ENCODE measurements at places on chromosomes 5 and 9.

DNA sequence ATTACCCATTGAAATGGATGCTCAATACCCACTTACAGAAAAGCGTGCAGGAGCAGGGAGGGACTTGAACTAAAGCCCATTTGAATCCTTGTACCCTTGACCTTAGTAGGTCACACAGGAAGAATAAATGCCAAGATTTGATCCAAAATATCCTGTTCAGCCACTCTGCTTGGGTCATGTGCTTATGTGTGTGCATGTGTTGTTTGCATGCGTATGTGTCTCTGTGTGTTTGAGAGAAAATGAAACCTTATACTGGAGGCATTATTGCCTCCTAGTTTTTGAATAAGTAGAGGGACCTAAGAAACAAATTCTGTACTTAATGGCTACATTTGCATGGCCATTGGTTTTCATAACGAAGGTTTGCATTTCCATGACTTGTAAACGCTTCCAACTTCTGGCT lies 63.4 kb upstream of the TRIM32 start:
- DNase-seq, result no peak

DNA sequence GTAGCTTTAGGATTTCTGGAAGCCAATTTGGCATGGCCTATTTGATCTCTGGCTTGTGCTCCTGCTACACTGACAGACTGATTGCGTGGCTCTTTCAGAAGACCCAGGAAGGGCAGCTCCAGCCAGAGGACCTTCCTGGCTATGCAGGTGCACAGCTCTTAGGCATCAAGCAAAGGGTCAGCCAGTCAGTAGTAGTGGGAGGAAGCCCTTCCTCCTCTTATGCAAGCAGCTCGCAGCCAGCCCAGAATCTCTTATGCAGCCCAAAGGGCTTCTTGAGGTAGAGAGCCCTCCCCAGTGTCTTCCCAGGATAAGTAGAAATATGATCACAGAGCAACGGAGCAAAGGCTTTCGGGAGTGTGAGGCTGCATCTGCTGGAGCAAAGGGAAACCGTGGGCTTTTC lies 43.2 kb downstream of the SLC36A1 start:
- no peak for DNase-seq

- no peak for DNase-seq
Observed at GRCh38 chr5:57724836-57725235, 242.2 kb upstream of the ACTBL2 start.

GRCh38 chr9:131402073-131402472 lies 8.2 kb downstream of the PRRC2B start:
- peak; percentile 76 for DNase-seq

- peak; percentile 45 for DNase-seq
Observed at GRCh38 chr9:131237931-131238401, 38.3 kb downstream of the FAM78A start.

DNA sequence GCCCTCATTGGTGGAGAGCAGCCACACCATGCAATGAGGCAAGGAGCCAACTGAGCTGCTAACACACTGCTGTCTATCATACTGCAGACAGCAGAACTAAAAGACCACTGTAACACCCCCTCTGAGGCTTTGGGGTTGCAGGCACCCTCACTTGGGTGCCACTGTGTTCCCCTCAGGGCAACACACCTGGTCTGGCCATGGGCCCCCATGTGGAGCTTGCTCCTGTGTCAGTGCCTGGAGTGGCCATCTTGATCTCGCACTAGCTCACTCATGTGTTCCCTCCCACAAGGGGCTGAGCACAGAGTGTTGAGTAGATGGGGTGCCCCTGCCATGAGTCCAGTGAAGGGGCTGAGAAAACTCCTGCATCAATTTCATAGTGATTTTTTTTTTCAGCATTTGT lies 532.4 kb upstream of the FTMT start:
- DNase-seq, result no peak

GRCh38 chr5:56749842-56750241 lies 65.5 kb upstream of the MAP3K1 start:
- DNase-seq, result no peak

DNA sequence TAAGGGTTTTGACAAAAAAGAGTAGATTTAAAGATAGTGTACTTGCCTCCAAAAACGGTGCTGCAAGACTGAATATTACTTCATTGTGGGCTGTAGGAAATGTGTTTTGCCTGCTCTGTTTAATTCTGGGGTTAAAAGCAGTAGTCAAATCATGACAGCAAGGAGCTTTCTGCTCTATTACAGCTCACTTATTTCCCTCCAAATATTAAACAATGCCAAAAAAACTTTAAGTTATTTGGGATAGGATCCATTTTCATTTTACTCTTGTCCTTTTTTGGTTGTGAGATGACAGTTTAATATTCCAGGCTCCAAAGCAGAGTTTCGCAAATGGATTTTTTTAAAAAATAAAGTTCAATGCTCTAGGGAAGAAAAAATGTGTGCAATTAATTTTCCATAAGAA lies 340.4 kb upstream of the RGMB start:
- DNase-seq, result no peak

DNA sequence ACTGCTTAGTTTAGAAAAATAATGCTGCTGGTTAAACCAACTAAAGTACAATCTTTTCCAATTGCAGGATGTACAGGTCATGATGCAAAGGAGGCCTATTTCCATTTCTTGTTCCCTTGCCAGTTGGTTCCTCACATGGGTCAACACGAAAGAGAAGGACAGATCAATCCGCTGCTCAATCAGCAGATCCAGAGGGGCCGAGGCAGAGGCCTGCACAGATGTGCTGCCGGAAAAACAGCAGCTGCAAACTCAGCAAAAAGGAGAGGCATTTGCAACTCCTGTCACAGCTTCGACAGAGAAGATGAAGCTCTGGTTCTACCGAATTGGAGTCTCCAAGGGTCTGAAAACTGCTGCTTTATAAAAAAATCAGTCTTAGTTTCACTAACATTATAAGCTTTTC lies 69.8 kb downstream of the NIPSNAP3B start:
- no peak for DNase-seq

DNA sequence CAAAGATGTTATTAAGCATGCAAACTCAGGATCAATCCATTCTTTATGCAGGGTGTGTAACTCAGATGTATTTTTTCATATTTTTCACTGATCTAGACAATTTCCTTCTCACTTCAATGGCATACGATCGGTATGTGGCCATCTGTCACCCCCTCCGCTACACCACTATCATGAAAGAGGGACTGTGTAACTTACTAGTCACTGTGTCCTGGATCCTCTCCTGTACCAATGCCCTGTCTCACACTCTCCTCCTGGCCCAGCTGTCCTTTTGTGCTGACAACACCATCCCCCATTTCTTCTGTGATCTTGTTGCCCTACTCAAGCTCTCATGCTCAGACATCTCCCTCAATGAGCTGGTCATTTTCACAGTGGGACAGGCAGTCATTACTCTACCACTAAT lies 435 bp downstream of the OR1J4 start:
- no peak for DNase-seq

DNA sequence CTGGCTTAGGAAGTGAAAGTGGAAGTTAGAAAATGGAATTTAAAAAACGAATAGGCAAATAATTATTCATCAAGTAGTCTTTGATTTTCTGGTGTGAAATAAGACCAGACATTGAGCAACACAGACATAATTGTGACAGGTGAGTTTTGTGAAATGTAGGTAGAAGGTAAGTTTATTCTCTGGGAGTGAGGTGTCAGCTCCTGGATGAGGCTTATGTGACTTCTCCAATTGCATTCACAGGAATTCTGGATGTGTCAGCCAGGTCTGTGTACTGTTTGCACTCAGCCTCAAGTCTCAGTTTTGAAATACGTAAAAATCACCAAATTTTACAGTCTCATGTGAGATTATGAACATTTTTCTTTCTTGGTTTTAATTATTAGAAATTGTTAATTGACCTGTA lies 537.6 kb downstream of the CETN3 start:
- DNase-seq, result no peak

DNA sequence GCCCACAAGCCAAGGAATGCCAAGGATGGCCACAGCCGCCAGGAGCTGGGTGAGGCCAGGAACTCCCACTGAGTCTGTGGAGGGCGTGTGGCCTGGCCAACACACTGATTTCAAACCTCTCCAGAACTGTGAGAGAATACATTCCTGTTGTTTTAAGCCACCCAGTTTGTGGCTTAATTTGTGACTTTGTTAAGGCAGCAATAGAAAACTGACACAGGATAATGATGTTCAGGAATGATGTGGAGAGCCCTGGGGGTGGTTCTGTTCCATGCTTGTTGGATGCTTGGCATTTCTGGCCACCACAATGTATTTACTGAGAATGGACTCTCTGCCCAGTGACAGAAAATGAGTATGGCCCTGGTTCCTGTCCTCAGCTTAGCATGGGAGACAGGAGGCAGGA lies 82.8 kb downstream of the DAP start:
- DNase-seq, result no peak

DNA sequence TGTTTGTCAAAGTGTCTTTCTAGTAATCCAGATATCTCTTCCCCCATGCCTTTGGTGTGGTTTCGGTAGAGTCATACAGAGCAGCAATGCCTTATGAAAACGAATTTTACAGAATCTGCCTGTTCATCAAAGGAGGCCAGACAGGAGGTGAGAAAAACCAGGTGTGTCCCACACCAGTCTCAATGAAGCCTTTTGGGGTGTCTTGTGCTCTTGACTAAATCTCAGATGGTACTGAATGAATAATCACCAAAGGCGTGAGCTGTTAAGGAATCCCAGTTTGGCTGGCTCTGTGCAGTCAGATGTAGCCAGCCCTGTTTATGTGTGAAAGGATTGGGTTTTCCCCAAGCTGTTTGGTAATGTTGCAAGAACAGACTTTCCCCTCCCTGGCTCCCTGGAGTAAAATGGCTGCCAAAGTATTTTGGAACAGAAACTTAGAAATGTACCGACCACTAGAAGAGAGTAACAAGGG lies 70.8 kb upstream of the CDKN2B start:
- DNase-seq, result no peak

DNA sequence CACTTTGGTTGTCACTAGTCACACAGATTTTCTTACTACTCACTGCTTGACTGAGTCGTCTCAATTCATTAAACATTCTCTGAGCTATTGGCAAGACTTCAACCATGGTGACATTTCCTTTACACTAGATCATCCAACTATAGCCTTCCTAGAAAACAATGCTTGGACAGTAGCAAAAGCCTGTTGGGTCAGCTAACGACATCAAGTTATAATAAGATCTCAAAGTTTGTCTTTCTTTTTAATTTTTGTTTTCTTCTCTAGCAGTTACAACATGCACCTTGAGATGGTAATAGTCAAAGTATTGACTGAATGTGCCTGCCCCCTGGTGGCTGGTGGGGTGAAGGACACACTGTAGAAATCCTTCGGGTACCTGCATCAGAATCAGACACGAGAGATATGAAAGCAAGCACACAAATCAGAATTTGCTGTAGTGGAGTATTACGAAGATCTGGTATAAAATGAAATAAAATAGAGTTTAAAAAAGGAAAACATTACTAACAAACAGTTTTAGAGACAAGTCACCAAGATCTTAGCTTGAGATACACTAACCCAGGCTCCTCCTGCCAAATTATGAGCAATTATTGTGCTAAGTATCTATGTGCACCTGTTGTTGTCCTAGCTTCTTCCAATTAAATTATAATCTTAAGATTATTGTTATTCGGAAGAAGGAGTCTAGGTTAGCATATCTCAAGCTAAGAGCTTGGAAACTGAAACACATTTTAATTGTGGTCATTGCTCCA lies 81.2 kb downstream of the ARL15 start:
- peak; percentile 60 for DNase-seq

GRCh38 chr5:178454821-178455479 lies 135.2 kb downstream of the COL23A1 start:
- DNase-seq, result no peak

DNA sequence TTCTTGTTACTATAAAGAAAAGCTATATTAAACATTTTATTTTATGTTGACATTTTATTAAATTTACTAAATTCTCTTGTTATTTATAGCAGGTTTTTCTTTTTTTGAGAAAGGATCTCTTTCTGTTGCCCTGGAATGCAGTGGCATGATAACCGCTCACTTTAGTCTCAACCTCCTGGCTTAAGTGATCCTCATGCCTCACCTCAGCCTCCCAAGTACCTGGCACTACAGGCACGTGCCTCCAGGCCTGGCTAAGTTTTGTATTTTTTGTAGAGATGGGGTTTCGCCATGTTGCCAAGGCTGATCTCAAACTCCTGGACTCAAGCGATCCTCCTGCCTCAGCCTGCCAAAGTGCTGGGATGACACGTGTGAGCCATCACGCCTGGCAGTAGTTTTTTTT lies 280.2 kb upstream of the C9orf72 start:
- DNase-seq, result no peak

DNA sequence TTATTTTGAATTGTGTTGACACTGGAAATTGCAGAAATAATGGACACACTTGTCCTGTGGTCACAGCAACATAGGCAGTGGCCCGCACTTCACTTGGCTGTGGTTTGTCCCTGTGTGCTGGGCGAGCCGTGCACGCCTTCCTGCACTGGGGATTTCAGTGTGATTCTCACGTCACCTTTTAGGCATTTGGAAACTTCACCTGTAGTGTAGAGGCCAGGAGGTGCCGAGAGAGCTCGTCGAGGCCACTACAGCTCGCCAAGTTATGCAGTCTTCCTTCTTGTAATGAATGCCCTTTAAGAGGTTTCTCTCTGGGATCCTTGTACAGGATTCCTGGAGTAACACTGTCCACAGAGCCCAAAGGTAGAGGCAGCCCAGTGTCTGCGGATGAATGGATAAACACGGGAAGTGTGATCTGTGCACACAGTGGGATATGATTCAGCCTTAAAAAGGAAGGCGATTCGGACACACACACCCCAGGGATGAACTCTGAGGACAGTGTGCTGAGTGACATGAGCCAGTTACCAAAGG lies 14.7 kb downstream of the TRAF2 start:
- no peak for DNase-seq

DNA sequence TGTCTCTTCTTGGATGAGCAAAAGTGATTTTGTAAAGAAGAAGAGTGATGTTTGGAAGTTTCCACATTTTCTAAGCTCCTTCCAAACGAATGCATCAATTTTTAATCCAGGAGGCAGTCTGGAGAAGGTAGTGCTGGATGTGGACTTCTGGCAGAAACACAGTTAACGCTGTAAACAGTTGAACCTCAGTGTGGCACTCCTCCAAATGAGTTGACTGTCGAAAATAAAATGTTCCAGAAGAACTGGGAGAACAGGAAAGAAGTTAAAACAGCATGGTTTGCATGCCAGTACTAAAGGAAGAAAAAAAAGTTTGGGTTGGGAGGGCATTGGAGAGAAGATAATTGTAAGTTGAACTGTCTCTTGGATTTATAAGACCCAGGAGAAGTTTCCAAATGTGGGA lies 6.5 kb downstream of the ZNF462 start:
- no peak for DNase-seq

GRCh38 chr9:22425551-22425950 lies 21.1 kb upstream of the DMRTA1 start:
- no peak for DNase-seq

DNA sequence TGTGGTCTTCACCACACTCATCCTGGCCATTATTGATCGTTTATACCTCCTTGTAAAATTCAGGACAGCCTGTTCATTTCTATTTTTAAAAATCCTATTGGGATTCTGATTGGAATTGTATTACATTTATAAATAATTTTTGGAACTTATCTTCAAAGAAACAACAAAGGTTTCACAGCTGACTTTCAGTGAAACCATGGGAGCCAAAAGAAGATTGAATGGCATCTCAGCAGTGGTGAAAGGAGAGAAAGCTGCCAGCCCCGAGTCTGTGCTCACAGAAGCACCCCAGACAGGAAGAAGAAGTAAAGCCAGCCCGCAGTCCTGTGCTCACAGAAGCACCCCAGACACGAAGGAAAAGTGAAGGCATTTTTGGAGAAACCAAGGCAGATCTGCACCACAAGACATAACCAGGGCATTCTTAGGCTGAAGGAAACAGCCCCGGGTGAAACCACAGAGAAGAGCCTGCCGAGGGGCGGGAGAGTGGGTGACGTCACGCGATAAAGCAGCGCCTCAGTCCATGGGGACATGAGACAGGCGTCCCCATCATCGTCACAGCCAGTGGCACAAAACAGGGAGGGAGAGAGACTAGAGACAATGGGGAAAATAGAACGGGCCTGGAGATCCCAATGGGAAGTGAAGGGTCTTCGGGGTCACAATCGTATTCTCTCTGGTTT lies 42.5 kb upstream of the SLC9A3 start:
- DNase-seq, result no peak
